ENCODE measurements at places on chromosomes 11 and 22. TPM values are rescaled to one million over a fixed set of nuclear protein-coding genes. Genes with fewer than 3 reads are reported as not detected.

TCN1 gene
- total RNA-seq, result 19.3 TPM

ZNF70 gene
- 12.3 TPM for total RNA-seq

TSGA10IP gene
- not detected for total RNA-seq

GRCh38 chr11:57798905-57799559, 37.4 kb downstream of the CTNND1 start:
- DNase-seq, result no peak
- H3K27ac ChIP-seq, result peak overlapping the region; percentile 96
- H3K4me1 ChIP-seq, result peaks cover 24% of the 10 kb centered on the region
- peaks cover 46% of the 10 kb centered on the region for H3K36me3 ChIP-seq
- no peaks in the 10 kb centered on the region for H3K27me3 ChIP-seq

- H3K4me1 ChIP-seq, result peaks cover 6% of the 10 kb centered on the region
- H3K27me3 ChIP-seq, result peaks cover 4% of the 10 kb centered on the region
- no peaks in the 10 kb centered on the region for H3K36me3 ChIP-seq
- H3K4me3 ChIP-seq, result no peak overlapping the region
Measured at GRCh38 chr11:111469200-111469599, 43.0 kb downstream of the BTG4 start.

DNA sequence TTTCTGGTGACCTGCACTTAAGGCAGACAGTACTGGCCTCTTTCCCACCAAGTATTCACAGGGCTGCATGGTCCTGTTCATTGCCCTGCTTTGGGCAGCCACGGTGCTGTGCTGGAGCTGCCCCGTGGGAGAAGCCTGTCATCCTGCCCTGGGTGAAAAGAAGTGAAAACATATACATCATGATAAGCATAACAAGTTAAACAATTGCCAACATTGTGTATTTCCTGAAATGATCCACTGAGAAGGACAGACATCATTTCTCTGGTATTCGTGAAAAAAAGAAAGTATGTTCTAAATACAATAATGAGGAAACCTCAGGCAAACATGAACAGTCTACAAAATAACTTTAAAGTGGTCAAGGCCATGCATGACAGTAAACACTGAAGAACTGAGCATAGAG, 393.1 kb downstream of the TMEM135 start:
- no peak overlapping the region for H3K4me3 ChIP-seq
- peaks cover 5% of the 10 kb centered on the region for H3K4me1 ChIP-seq
- H3K27me3 ChIP-seq, result peaks cover 7% of the 10 kb centered on the region
- DNase-seq, result no peak
- no peaks in the 10 kb centered on the region for H3K36me3 ChIP-seq
- H3K27ac ChIP-seq, result no peak overlapping the region

DNA sequence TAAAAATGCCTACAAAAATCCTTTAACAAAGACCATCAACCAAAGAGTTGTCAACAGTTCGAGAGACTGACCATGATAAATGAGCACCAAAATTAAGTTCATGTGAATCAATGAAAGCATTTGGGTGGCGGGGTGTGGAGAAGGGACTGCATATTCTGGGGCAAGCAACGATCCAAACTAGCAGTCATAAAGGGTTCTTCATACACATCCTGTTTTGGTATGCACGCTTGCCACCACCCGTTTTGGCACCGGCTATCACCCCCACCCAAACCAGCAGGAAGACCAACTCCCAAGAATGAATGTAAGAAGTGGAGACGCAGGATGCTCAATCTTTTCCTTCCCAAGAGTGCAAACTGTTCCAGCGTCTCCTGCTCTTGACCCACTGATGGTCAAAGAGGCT, 80.8 kb downstream of the SGSM3 start:
- peak overlapping the region; percentile 55 for H3K27ac ChIP-seq
- peaks cover 11% of the 10 kb centered on the region for H3K36me3 ChIP-seq
- H3K4me3 ChIP-seq, result no peak overlapping the region
- H3K4me1 ChIP-seq, result peaks cover 29% of the 10 kb centered on the region

GRCh38 chr11:104124979-104125378, 39.0 kb downstream of the PDGFD start:
- no peak overlapping the region for H3K27ac ChIP-seq
- H3K27me3 ChIP-seq, result no peaks in the 10 kb centered on the region
- peaks cover 17% of the 10 kb centered on the region for H3K4me1 ChIP-seq
- no peak overlapping the region for H3K4me3 ChIP-seq
- DNase-seq, result no peak

- H3K36me3 ChIP-seq, result peaks cover 10% of the 10 kb centered on the region
- no peaks in the 10 kb centered on the region for H3K27me3 ChIP-seq
- H3K4me1 ChIP-seq, result no peaks in the 10 kb centered on the region
- H3K4me3 ChIP-seq, result no peak overlapping the region
- peak overlapping the region; percentile 50 for H3K27ac ChIP-seq
- DNase-seq, result no peak
Measured at GRCh38 chr22:20111045-20111688, 4.7 kb upstream of the RANBP1 start.

- no peak for DNase-seq
- H3K36me3 ChIP-seq, result no peaks in the 10 kb centered on the region
- peaks cover 16% of the 10 kb centered on the region for H3K27me3 ChIP-seq
Measured at GRCh38 chr22:22593964-22594656, 35.0 kb upstream of the PRAME start.

DNA sequence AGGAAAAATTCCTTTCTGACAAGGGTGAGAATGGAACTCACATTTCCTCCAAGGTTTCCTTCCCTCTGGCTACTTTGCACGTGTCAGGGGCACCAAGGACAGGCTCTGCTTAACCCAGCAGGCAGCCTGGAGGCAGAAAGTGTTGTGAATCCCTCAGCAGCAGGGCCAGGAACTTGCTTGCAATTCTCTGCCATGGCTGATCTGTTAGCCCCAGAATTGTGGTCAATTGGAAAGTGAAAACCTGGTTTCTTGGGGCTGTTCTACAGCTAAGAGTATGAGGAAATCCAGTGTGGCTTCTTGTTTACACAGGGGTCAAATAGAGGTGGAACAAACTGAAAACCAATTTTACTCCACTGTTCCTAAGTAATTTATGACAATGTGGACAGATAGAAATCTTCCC, 38.3 kb upstream of the CEP295 start:
- peaks cover 19% of the 10 kb centered on the region for H3K4me1 ChIP-seq
- H3K36me3 ChIP-seq, result no peaks in the 10 kb centered on the region
- no peak for DNase-seq
- peak overlapping the region; percentile 16 for H3K4me3 ChIP-seq
- H3K27ac ChIP-seq, result peak overlapping the region; percentile 35

- H3K4me3 ChIP-seq, result no peak overlapping the region
- H3K4me1 ChIP-seq, result peaks cover 3% of the 10 kb centered on the region
- H3K36me3 ChIP-seq, result no peaks in the 10 kb centered on the region
- no peak overlapping the region for H3K27ac ChIP-seq
- no peak for DNase-seq
- peaks cover 13% of the 10 kb centered on the region for H3K27me3 ChIP-seq
Measured at GRCh38 chr22:37313376-37314314, 31.3 kb downstream of the CYTH4 start.

DNA sequence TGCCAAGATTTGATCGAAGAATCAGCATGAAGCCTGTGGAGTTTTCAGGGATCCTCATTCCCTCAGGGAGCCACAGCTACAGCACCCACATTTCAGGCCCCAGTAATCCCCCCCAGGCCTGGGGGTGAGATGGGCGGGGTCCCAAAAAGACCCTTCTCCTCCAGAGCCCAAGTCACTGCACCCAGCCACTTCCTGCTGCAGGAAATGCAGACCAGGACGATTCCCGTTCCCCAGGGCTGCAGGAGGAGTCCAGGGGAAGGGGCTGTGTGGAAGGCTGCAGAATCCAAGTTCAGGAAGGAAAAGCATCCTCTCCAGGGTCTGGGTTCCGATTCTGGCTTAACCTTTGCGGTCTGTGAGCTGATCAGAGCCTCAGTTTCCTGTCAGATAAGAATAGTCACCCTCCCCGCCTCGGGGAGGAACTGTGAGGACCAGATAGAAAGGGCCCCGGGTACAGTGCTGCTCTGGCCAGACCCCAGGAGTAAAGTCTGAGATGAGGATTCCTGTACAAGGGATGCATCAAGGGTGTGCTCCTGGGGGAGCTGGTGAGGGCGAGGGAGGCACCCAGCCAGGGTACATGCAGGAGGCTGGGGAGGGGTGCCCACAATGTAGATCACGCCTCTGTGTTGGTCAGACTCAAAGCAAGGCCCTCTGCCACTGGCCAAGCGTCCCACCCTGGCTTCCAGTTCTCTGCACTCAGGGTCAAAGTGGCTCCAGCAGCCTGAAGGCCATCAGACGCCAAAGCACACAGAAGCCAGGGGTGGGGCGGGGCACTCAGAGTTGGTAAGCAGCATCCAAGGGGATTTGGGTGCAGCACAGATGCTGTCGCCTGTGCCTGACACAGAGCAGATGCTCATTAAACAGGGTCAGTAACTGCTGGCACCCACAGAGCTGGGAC, 30.1 kb upstream of the TP53I11 start:
- H3K27me3 ChIP-seq, result peaks cover 4% of the 10 kb centered on the region
- H3K4me3 ChIP-seq, result no peak overlapping the region
- no peak overlapping the region for H3K27ac ChIP-seq
- no peaks in the 10 kb centered on the region for H3K36me3 ChIP-seq
- DNase-seq, result no peak

CCDC88B gene
- total RNA-seq, result 2.8 TPM

FOLR1 gene
- total RNA-seq, result 6.7 TPM

UFD1 gene
- total RNA-seq, result 52.4 TPM

DNA sequence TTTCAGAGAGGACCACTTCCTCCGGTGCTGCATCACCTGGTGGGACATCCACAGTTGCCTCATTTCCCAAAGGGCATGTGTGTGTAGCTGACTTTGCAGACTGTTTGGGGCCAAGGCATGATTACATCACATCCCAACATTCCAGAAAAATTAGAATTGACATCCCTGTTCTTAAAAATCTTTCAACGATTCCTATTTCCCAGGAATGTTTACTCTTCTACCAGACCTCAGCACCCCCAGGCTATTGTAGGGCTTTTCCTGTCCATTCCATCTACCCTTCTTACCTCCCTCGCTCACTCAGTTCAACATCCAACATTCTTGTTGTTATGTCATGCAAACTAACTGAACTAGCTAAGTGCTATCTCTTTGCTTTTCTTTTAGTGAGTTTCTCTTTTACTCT, 37.3 kb downstream of the PIWIL4 start:
- no peaks in the 10 kb centered on the region for H3K27me3 ChIP-seq
- no peak for DNase-seq
- H3K27ac ChIP-seq, result peak overlapping the region; percentile 41
- H3K36me3 ChIP-seq, result peaks cover 17% of the 10 kb centered on the region
- H3K4me1 ChIP-seq, result peaks cover 16% of the 10 kb centered on the region

- H3K27ac ChIP-seq, result peak overlapping the region; percentile 27
- H3K36me3 ChIP-seq, result no peaks in the 10 kb centered on the region
- H3K27me3 ChIP-seq, result peaks cover 28% of the 10 kb centered on the region
- no peak overlapping the region for H3K4me3 ChIP-seq
- no peak for DNase-seq
Measured at GRCh38 chr11:115922876-115923275, 418.7 kb upstream of the CADM1 start.

APOBEC3A gene
- total RNA-seq, result 0.67 TPM

TRIM48 gene
- not detected for total RNA-seq

HBD gene
- total RNA-seq, result not detected

GRCh38 chr11:61828629-61829407, 718 bp downstream of the FADS2 start:
- DNase-seq, result no peak
- H3K4me3 ChIP-seq, result peak overlapping the region; percentile 94
- H3K27me3 ChIP-seq, result no peaks in the 10 kb centered on the region
- peak overlapping the region; percentile 88 for H3K27ac ChIP-seq

RASL10A gene
- 1.5 TPM for total RNA-seq

- H3K4me1 ChIP-seq, result peaks cover 20% of the 10 kb centered on the region
- H3K27me3 ChIP-seq, result peaks cover 82% of the 10 kb centered on the region
- no peak for DNase-seq
- H3K36me3 ChIP-seq, result no peaks in the 10 kb centered on the region
- H3K27ac ChIP-seq, result no peak overlapping the region
- peak overlapping the region; percentile 92 for H3K4me3 ChIP-seq
Measured at GRCh38 chr11:27717801-27718229, 17.6 kb upstream of the BDNF start.

- H3K4me1 ChIP-seq, result peaks cover 25% of the 10 kb centered on the region
- no peak overlapping the region for H3K27ac ChIP-seq
Measured at GRCh38 chr11:76243957-76244285, 37.6 kb upstream of the WNT11 start.

DNA sequence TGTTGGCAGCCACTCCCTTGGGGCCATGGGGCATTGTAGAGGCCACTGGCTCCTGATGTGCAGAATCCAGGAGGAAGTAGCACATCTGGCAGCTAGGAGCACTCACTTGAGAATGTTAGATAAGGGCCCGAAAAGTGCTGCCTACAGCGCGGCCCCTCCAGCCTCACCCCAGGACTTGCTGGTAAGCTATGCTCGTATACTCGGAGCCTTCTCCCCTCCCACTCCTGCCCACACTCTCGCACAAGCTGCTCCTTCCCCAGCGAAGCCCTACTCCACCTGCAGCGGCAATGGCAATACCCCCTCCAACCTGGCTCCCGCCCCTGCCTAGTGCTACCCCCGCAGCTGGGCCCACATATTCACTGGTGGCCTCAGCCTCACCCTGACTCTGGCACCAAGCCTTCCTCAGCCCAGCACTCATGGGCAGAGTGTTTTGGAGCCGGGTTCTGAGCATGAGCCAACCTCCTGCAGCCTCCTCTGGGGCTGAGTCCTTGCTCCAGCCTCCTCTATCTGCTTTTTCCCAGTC, 47.7 kb downstream of the PDE2A start:
- H3K4me3 ChIP-seq, result no peak overlapping the region
- no peak overlapping the region for H3K27ac ChIP-seq
- peaks cover 13% of the 10 kb centered on the region for H3K4me1 ChIP-seq
- no peak for DNase-seq

DNA sequence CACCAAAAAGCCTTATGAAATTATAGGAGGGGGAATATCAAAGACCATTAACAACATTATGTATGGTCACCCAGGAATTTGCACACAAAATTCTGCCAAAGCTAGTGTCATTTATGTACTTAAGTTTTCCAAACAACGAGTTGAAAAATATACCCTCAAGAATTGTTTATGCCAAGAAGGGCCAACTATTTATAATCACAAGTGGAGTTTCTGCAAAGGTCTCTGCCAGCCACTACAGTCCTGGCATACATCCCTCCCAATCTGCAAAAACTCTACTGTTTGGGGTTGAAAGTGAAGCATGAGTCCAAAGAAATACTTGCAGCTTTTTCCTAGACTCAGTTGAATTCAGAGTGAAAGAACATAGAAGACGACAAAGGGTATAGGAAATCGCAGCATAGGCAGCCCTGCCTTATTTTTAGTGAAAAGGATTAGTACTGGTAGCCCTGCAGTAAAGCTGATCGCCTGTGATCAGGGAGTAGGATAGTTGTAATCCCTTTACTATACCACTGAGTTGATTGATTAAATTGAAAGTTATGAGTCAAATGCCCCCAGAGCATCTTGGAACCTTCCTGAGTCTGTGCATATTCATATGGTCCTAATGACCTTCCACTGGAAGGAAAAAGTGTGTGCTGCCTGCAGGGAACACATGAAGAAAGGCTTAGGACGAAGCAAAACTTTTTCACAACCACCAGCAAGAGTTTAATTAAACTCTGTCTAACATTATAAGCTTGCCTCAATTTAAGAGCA, 144.0 kb downstream of the SPON1 start:
- H3K27me3 ChIP-seq, result peaks cover 3% of the 10 kb centered on the region
- H3K4me1 ChIP-seq, result no peaks in the 10 kb centered on the region
- no peak overlapping the region for H3K27ac ChIP-seq
- no peaks in the 10 kb centered on the region for H3K36me3 ChIP-seq

CCDC73 gene
- 0.07 TPM for total RNA-seq

FGF4 gene
- not detected for total RNA-seq

OR51I1 gene
- total RNA-seq, result not detected

NLRX1 gene
- total RNA-seq, result 8.7 TPM

Measured in type B pancreatic cell (in vitro differentiated cells).